ENCODE measurements at places on chromosomes 6 and 20.

- DNase-seq, result peak; percentile 60
Measured at GRCh38 chr20:33076662-33077372, 2.6 kb upstream of the BPIFB4 start.

DNA sequence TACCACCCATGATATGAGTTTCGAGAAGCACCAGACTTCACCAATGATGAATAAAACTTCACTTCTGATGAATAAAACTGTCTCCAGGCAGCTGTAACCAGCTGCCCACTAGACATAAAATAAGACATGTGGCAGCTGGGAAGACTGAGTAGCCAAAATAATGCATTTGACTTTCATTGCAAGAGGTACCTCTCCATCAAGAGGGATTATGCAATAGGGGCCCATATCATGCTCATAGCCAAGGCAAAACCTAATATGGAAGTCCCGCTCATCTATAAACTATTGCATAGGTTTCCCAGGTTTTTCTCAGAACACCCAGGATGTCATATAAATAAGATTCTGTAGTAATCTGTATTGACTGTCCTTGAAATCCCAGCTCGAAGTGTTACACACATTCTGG lies 155.5 kb downstream of the SIM1 start:
- DNase-seq, result no peak

GRCh38 chr20:40893610-40894236 lies 134.9 kb upstream of the TOP1 start:
- DNase-seq, result no peak

- DNase-seq, result no peak
Measured at GRCh38 chr20:17795003-17795402, 95.2 kb downstream of the BANF2 start.

DNA sequence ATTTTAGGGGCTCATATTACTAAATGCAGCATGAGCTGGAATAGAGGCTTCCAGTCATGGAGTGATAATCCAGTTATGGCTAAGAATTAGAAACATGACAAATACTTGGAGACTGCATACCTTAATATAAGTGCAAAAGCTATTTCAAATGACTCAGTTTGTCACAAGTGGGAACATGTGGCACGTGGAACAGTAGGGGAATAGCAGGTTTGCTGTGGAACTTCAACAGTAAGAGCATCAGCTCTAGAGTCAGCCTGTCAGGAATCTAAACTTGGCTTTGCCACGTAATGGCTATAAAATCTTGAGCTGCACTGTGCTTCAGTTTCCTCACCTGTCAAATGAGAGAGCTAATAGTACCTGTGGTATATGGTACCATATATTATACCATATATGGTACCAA lies 62.1 kb downstream of the HTR1B start:
- peak; percentile 19 for DNase-seq

DNA sequence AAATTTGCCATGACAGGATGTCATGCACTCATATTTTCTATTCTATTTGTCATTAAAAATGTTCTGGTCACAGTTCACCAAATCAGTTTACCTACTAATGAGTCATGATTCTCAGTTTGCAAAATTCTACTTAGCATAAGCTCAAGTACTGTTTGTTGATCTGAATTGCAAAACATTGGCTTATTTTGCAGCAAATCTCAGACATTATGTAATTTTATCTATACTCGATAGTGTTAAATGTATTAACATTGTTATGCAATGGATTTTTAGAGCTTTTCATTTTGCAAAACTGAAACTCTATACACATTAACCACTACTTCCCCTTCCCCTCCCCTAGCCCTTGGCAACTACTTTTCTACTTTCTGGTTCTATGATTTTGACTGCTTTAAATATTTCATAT lies 213.8 kb upstream of the ZFP64 start:
- peak; percentile 19 for DNase-seq

GRCh38 chr20:14199111-14199510 lies 138.3 kb downstream of the FLRT3 start:
- no peak for DNase-seq

- no peak for DNase-seq
Measured at GRCh38 chr6:121187200-121187832, 147.0 kb downstream of the TBC1D32 start.

DNA sequence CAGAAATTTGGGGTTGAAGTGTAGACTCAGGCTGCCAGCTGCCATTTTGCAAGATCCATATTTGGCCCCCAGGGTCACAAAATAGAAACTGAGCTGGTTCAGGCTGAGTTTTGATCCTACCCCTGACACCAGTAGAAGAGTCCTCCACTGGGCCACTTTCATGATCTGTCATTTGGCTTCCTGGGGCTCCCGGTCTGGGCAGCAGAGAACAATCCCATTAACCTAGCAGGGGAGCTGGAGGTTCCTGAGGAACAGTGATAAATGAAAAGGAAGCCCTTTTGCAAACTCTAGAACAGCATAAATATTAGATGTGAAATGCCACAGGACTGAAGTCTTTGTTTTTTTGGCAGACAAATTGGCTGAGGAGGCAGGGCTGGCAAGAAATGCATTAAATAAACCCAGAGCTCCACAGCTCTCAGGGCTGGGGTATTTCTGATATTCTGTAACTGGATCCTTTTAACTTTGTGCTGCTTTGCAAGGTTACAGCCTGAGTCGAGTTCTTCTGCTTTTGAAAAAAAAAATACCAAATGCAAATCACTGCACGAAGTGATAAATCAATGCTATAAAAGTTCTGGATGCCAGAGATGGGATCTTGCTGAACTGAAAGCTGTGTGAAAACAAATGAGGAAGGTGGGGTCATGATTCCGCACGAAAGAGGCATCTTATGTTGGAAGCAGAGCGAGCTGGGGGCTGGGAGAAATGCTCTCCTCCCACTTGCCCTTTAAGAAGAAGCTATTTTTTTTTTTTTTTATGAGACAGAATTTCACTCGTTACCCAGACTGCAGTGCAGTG lies 64.4 kb downstream of the SULF2 start:
- peak; percentile 38 for DNase-seq

DNA sequence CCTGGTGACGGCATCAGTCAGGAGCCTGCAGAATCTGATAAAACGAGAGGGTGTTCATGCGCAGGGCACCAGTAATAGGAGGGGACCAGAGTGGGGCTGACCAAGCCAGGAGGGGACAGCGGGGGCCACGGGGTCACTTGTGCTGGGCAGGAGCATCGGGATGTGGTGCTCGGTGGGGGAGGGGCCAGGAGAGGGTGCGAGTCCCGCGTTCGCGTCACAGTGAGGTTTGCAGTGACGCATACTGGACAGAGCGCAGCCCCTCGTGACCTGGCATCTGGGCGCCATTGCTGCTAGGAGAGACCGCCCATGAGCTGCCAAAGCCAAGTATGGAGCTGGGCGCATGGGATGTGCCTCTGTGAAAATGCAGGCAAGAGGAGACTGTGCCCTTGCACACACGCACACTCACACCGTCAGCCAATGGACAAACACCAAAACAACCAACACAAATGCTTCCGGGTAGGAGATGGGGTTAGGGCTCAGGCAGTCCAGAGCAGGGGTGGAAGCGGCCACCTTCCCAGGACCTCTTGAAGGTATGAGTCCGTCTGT lies 13.9 kb upstream of the MTG2 start:
- DNase-seq, result no peak

DNA sequence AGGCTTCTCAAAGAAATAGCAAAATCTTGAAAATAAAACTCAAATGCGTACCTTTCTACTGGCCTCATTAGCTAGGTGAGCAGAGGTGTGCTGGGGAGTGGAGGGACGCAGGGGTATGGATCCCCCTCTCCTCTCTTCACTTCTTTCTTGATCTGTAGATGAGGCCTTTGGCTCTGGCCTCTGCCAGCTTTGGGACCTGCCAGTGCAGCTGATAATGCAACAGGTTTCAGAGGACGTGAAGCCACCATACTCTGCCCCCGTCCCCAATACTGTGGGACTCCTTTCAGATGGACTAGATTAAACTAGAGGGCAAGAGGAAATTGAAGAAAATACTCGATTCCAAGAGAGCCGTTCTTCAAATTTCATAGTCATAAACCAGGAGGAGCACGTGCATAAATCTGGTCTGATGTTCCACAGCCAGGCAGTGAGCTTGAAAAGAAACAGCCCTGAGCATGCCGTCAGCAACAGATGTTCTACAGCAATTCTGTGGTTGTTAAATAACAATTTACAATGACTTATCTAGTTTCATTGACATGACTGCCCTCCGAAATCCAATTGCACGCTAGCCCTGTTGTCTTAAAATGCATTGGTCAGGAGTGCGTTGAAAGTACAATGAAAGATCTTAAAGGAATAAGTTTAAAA lies 245.3 kb upstream of the FOXQ1 start:
- DNase-seq, result no peak

DNA sequence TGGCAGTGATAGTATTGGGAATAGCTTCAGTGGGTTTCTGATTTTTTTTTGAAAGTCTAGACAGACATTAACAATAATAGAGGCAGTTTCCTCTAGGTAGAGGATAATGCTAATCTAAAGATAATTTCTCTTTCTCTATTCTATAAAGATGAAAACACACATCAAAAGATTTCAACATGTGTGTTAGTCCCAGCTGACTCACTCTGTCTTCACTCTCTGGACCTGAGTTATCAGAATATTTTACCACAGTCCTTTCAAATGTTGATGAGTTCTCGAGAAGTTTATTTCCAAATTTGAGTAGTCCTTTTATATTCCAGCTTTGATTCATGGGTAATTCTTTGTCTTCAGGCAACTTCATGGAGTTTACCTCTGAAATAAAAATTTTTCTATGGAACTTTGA lies 17.1 kb downstream of the RPRD1B start:
- peak; percentile 41 for DNase-seq

DNA sequence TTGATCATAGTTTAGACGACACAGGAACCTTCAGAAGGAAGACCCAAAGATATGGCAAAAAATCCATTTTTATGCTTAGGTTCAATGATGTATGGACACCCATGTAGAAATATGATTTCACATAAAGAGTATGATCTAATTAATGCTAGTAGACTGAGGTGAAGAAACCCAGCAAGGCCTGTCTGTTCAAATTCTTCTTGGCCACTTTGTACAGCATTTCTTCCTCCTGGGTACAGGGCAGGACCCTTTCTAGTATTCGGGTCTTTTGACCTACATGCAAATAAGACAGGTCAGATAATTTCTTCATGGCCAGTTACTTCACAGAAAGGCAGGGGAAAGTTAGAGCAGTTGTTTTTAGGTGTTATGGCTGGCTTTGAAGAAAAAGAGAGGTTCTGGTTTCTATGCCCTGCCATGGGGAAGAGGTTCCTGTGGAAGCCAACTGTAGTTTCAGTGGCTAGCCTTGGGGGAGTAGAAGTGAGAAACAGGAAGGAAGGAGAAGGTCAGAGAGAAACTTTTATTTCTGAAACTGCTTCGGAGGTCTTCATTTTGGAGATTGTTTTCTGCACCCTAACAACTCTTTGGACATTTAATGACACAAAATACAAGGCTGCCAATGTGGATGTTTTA lies 208.3 kb downstream of the PTPRK start:
- no peak for DNase-seq

DNA sequence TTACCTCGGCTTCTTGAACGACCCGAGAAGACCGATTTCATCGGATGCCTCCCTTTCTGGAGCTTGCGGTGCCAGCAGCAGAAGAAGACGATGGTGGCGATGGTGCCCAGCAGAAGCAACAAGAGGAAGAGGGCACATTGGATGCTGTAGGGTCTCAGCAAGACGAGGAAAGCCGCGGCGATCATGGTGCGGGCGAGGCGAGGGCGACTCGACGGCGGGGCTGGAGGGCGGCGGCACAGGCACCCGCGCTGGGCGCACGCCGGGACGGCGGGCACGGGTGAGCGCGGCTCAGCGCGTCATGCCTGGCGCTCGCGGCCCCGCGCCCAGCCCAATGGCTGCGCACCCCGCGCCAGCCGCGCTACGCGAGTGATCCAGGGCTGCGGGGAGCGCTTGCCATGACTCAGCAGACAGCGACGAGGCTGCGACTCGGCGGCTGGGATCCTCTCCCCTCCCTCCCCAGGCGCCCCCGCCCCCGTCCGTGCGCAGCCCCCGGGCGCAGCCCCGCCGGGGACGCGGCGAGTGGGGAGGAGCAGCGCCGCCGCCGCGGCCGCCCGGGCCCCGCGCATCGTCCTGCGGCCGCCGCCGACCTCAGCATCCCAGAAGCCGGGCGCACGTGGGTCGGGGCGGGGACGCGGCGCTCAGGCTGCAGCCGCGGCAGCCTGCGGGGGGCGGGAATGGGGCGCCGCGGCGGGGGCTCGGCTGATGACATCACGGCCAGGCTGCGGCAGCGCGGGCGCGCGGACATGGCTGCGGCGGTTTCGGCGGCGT lies at the start of gene BEND6:
Gene BEND6 (plus strand): TSS at position 705 of the 768 bp plus-strand sequence. CDS start 26,704 bp downstream, outside the sequence.
- DNase-seq, result peak; percentile 88

DNA sequence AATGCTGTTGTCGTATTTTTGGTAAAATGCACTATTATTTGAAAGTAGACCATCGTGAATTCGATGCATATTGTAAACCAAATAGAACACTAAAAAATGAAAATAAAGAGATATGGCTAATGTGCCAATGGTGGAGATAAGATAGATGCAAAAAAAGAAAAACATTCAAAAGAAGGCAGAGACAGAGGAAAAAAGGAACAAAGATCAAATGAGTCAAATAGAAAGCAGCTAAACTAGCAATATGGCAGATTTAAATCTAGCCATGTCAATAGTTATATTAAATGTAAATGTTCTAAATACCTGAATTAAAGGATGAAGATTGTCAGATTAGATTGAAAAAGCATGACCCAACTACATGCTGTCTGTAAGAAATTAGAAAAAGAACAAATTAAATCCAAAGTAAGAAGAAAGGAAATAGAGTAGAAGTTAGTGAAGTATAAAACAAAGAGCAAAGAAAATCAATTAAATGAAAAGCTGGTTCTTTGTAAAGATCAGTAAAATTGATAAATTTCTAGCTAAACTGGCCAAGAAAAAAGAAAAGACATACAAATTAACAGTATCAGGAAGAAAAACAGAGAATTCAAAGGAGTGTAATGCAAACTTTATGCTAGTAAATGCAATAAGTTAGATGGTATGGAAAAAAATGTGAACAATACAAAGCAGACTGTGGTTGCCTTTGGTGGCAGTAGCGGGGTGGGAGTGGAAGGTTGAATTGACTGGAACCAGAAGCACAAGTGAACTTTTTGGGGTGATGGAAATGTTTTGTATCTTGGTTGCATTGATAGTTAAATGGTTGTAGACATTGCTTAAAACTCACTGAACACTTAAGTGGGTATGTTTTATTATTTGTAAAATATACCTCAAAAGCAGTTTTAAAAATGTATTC lies 44.8 kb downstream of the PTPN1 start:
- no peak for DNase-seq

GRCh38 chr20:45796337-45797065 lies 4.7 kb downstream of the DNTTIP1 start:
- DNase-seq, result no peak

DNA sequence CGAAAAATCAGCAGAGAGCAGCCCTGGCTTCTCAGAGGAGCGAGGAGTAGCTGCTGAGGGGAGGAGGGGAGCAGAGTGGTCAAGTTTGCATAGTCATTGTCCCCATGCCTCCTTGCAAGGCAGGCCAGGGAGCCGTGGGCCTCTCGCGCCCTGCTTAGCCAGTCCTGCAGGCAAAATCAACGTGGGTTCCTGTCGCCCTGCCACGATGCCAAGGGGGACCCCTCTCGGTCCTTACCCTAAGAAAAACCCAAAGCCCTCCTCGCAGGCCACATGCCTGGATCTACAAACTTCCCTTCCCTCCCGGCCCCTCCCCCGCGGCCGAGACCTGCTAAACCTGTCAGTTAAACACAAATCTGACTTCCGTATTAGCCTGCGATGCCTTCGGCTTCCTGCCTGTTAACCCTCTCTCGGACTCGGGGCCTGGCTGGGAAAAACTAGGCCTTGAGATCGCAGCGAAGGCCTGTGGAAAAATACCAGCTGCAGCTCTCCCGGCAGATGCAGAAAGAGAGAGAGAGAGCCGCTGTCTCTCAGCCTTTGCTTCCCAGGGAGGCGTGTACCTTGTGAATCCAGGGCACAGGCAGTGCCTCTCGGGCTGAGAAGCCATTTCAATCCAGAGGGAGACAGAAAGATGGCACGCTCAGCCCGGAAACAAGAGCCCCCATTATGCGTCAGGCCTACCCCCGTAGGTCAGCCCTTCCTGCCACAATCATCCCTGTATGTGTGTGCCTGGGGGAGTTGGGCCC lies 968 bp upstream of the ZMYND8 start:
- peak; percentile 100 for DNase-seq
